K562 (cell line): ENCODE measurements at places on chromosomes 4 and X.

- no peak for DNase-seq
Observed at GRCh38 chr4:105122350-105122749, 24.3 kb upstream of the TET2 start.

- DNase-seq = no peak
Observed at GRCh38 chrX:44241546-44241945, 101.9 kb downstream of the EFHC2 start.

GRCh38 chr4:21806991-21807390 lies 141.6 kb downstream of the KCNIP4 start:
- DNase-seq = no peak

DNA sequence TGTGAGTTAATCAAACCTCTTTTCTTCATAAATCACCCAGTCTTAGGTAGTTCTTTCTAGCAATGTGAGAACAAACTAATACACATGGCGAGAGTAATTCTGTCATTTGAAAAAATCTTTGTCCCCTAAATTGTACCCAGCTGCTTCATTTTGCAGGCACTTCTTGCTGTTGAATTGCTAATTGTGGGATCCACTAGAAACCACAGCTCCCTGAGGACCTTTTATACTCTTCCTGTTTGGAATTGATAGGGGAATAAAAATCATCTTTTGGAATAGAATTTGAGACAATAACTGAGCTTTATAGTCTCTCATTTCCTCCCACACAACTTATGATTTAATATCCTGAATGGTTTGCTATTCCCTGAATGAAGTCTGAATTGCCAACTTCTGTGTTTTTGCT lies 170.2 kb downstream of the PACRGL start:
- no peak for DNase-seq

GRCh38 chr4:16897991-16898827 lies at the start of gene LDB2:
Gene LDB2 (minus strand): TSS chr4:16898645.
- DNase-seq = no peak

GRCh38 chr4:7462509-7462971 lies 27.8 kb upstream of the PSAPL1 start:
- DNase-seq = no peak

DNA sequence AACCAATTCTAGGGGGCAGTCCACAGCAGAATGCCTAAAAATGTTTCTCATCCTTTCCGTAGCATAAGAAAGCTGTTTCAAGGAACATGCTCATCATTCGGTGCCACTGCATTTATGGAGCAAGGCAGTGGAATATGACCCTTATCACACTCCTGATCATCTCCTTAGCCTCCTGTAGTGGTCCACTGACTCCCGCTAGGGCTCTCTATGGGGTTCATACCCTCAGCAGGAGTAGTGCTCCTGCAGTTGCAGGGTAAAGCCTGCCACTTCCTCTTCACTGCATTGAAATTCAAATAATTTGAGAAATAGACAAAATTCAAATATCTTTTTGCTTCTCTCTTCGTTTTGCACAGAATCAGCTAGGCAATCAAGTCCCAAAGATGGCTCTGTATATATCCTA lies 107.0 kb downstream of the NDST3 start:
- no peak for DNase-seq
